Cardiac ventricle fibroblast (primary cell): ENCODE measurements at places on chromosomes 16 and 17. TPM values are rescaled to one million over a fixed set of nuclear protein-coding genes. Genes with fewer than 3 reads are reported as not detected.

The CPNE7 gene
- 1.8 and 3.2 TPM in 2 replicates for total RNA-seq

The SLC5A11 gene
- total RNA-seq: 1.8 TPM in 1 of 2 replicates, not detected in the other

The C16orf54 gene
- not detected in 2 replicates for total RNA-seq

The SLC52A1 gene
- total RNA-seq: not detected in 2 replicates

The TBC1D3B gene
- total RNA-seq: 0.62 and 2.0 TPM in 2 replicates
